A549 treated with RU486 at 1 μM for 4 hours (cell line): ENCODE measurements at places on chromosomes 1 and 21. TPM values are rescaled to one million over a fixed set of nuclear protein-coding genes. Genes with fewer than 3 reads are reported as not detected.

The ADGRL2 gene
- 8.1 to 15.7 TPM (median 13.7 TPM) in 5 replicates for total RNA-seq

The CYP4A22 gene
- not detected in 5 replicates for total RNA-seq

The AADACL3 gene
- total RNA-seq = not detected in 5 replicates

The CEPT1 gene
- total RNA-seq = 9.3 to 13.1 TPM (median 11.9 TPM) in 5 replicates

The SGIP1 gene
- not detected in 5 replicates for total RNA-seq

The UMODL1 gene
- total RNA-seq = not detected in 5 replicates

The ZBTB8B gene
- not detected in 5 replicates for total RNA-seq

The SYT11 gene
- 0.82 to 1.3 TPM (median 1.1 TPM) in 5 replicates for total RNA-seq

The FMO1 gene
- total RNA-seq = not detected in 5 replicates

The PTPRC gene
- not detected in 5 replicates for total RNA-seq

The ZNF326 gene
- total RNA-seq = 15.5 to 24.1 TPM (median 20.5 TPM) in 5 replicates

The SMCP gene
- total RNA-seq = not detected in 5 replicates

The LCK gene
- total RNA-seq = 0.05 to 0.08 TPM in 2 of 5 replicates, not detected in the others

The RRAGC gene
- total RNA-seq = 16.0 to 29.2 TPM (median 27.8 TPM) in 5 replicates

The KCNT2 gene
- 0.09 to 0.41 TPM (median 0.09 TPM) in 3 of 5 replicates, not detected in the others for total RNA-seq

The RCSD1 gene
- 0.06 to 0.16 TPM (median 0.11 TPM) in 4 of 5 replicates, not detected in the other for total RNA-seq

The DENND2C gene
- total RNA-seq = 0.29 to 0.48 TPM (median 0.42 TPM) in 5 replicates

The ZMYND12 gene
- 0.16 to 0.77 TPM (median 0.25 TPM) in 5 replicates for total RNA-seq

The PLA2G5 gene
- total RNA-seq = not detected in 5 replicates
